Breast epithelium (tissue), 4 donors: ENCODE measurements at places on chromosomes 2 and 18. TPM values are rescaled to one million over a fixed set of nuclear protein-coding genes. Genes with fewer than 3 reads are reported as not detected.

GRCh38 chr2:120803764-120804335 is 68.2 kb downstream of the GLI2 start:
- H3K27me3 ChIP-seq = no peaks in the 10 kb centered on the region
- no peaks in the 10 kb centered on the region for H3K4me1 ChIP-seq
- H3K36me3 ChIP-seq = no peaks in the 10 kb centered on the region
- H3K27ac ChIP-seq = no peak overlapping the region

- no peaks in the 10 kb centered on the region for H3K36me3 ChIP-seq
- no peak overlapping the region for H3K27ac ChIP-seq
These were observed 667.6 kb upstream of the SLC8A1 start for GRCh38 chr2:41119489-41119888.

DNA sequence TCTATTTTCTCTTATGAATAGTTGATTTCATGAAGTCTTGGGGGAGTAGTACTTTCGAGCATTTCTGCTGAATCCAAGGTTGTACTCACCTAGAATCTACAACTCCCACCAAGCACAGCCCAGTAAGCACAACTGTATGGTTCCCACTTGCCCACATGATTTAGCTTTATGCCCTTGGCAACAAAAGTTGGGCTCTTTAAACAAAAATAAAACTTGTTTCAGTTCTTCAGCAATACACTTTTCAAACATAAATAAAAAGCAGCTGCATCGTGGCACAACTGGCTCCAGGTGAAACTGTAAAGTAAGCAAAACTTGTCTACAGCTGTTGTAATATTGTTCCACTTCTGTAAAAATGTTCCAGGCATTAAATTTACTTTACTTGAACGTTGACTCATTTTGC is 99.8 kb upstream of the FSIP2 start:
- H3K4me1 ChIP-seq = no peaks in the 10 kb centered on the region
- no peaks in the 10 kb centered on the region for H3K36me3 ChIP-seq
- DNase-seq = no peak

DNA sequence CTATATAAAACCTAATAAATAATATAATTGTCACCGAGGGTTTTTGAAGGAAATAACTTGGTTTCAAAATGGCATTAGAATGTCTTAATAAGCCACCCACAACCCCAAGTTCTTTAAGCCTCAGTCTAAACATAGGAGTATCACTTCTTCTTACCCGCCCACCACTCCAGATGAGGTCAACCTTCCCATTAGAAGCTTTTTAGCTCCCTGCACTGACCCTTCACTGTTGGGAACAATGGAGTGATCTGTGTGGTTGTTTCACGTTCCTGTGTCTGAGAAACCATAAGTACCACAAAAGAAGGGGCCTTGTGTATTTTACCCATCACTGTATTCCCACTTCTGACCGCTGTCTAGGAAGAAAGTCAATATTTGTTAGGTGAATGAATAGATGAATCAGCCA is 326.3 kb upstream of the ZNF521 start:
- no peaks in the 10 kb centered on the region for H3K36me3 ChIP-seq
- no peak overlapping the region for H3K4me3 ChIP-seq
- no peak overlapping the region for H3K27ac ChIP-seq
- no peaks in the 10 kb centered on the region for H3K4me1 ChIP-seq
- H3K27me3 ChIP-seq = no peaks in the 10 kb centered on the region

Gene RTKN
- 9.3 TPM for total RNA-seq

Gene PLEK
- 20.5 TPM for total RNA-seq

Gene ALK
- total RNA-seq = 0.33 TPM

Gene TUBA3E
- not detected for total RNA-seq

Gene POTEC
- total RNA-seq = not detected
